ENCODE measurements at places on chromosomes 7 and 10.
A peak's percentile ranks its signal among the peaks of the same experiment; 100 is the strongest.

DNA sequence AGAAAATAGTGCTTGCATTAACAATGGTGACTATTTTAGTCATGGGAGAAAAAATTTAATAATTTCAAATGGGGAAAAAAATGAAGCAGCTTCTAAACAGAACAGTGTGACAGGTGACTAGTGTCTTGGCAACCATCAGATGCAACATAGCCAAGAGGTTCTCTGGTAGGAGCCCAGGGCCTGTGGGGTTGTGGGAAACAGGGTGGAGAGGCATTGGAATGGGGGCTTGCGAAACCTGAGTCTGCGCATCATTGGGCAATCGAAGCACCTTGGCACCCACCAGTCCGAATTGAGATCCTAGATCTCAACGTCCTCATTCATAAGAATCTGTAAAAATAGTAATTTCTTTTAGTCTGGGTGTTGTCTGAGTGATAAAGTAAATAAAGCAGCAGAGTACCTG lies 19.2 kb upstream of the PARD3 start:
- DNase-seq = no peak

DNA sequence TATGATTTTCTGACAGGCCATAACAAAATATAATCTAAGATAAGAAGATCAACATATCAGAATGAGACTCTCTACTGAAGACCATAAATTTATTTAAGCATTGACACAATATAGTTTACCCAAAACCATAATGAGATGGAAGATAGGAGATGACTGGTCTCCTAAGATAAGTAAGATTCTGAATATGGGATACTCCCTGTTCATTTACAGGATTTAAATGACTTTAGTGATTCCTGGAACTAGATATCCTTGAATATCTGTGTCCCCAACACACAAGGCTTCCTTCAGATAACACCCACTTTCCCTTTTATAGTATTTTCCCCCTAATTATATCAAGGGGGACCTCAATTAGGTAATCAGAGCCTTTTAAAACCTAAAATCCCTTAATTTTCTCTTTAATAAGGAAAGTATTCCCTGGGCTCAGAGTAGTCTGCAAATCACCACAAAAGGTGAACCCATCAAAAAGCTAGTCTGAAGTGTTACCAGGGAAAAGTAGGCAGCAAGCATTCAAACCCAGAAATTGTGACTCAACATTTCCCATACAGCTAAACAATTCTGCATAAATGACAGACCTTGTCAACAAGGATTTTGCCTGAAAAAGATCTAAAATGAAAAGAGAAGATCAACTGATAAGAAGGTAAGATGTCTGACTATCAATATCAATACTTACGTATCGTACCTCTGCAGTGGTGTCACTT lies 99.9 kb downstream of the CNOT4 start:
- DNase-seq = no peak

GRCh38 chr10:77004917-77005564 lies 632.6 kb downstream of the KCNMA1 start:
- no peak for DNase-seq

- no peak for DNase-seq
These were observed 3.6 kb upstream of the ZEB1 start for GRCh38 chr10:31315453-31315852.

- DNase-seq = peak; percentile 50
These were observed 4.8 kb downstream of the EGR2 start for GRCh38 chr10:62811159-62811875.

- no peak for DNase-seq
These were observed 873.4 kb upstream of the MBL2 start for GRCh38 chr10:53645951-53646350.

GRCh38 chr10:123139521-123140163 lies 3.9 kb downstream of the HMX3 start:
- no peak for DNase-seq

DNA sequence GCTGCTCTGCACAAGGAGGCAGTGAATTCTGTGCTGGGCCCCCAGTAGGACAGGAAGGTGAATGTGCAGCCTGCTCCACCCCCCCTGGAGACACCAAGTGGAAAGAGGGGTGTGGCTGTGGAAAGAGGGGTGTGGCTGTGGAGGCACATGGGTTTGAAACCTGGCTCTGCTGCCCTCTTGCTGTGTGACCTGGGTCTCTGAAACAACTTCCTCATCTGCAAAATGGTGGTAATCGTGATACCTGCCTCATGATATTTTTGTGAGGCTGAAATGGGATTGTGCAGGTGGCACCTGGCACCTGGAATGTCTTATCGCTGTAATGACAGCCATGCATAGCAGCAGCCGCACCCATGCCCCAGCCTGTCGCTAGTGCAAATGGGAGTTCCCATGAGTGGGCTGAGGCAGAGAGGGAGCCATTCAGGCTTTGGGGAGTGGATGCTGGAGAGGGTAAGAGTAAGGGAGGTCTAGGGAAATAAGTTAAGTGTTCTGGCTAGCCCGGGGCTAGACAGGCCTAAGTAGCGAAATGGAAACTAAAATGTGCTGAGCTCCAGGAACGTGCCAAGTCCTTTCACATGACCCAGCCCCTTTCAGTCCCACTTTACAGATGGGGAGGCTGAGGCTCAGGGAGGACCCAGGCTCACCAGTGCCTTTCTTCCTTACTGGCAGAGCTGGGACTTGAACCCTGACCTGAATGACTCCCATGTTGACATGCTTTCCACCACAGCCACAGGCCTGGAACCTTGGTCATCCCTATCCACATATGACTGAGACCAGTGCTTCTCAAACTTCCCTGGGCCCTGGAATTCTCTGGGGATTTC lies 35.0 kb downstream of the C10orf105 start:
- DNase-seq = no peak

Data from stimulated activated CD4-positive, alpha-beta T cell treated with anti-CD3 and anti-CD28 coated beads, TNF-alpha, amount 100 ng/mL, for 4 hours (primary cell).